CD4-positive, alpha-beta memory T cell (primary cell): ENCODE measurements at places on chromosomes 1 and 21. TPM values are rescaled to one million over a fixed set of nuclear protein-coding genes. Genes with fewer than 3 reads are reported as not detected.

OR10R2 gene
- total RNA-seq, result not detected

NBPF10 gene
- 2.1 TPM for total RNA-seq

GRCh38 chr1:204188959-204189639 is 7.2 kb downstream of the KISS1 start:
- H3K27me3 ChIP-seq, result peaks cover 11% of the 10 kb centered on the region
- DNase-seq, result no peak
- peaks cover 12% of the 10 kb centered on the region for H3K4me1 ChIP-seq
- no peak overlapping the region for H3K27ac ChIP-seq

DNA sequence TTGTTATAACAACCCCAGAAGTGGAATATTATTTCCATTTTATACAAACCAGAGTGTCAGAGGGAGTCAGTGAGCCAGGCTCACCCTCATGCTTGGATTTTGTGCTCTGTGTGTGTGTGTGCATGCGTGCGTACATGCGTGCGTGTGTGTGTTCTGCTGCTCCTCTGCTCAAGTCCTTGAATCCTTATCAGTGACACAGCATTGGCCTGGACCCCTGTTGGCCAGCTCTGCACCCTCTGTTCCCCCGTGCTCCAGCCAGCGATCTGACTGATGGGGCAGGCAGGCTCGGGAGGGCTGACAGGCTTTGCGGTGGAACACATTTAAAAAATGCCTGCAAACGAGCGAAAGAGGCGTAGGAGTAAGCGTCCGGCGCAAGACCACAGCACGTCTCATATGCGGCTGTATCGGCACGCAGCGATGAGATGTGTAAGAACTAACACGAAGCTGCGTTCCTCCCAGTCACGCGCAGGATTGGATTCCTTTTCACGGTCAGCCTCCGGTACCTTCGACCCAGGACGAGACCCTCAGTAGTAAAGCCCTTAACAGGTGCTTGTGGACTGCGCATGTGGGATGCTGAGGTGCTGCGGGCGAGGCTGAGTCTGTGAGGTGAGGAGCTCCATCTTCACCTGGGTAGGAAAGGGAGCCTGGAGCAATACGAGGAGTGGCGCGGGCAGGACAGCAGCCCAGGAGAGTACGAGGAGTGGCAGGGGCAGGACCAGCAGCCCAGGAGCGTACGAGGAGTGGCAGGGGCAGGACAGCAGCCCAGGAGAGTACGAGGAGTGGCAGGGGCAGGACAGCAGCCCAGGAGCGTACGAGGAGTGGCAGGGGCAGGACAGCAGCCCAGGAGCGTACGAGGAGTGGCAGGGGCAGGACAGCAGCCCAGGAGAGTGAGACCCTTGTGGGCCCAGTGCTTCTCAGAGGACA is 130.9 kb downstream of the GALNT2 start:
- H3K27ac ChIP-seq, result no peak overlapping the region
- H3K27me3 ChIP-seq, result no peaks in the 10 kb centered on the region
- H3K36me3 ChIP-seq, result peaks cover 2% of the 10 kb centered on the region
- no peak for DNase-seq
- no peaks in the 10 kb centered on the region for H3K4me1 ChIP-seq

GRCh38 chr1:111576547-111576946 is 43.0 kb upstream of the RAP1A start:
- no peak overlapping the region for H3K27ac ChIP-seq
- no peaks in the 10 kb centered on the region for H3K27me3 ChIP-seq
- H3K4me3 ChIP-seq, result no peak overlapping the region
- no peaks in the 10 kb centered on the region for H3K4me1 ChIP-seq
- no peak for DNase-seq

GRCh38 chr21:30227633-30228404 is 11.9 kb upstream of the CLDN8 start:
- no peak for DNase-seq
- no peaks in the 10 kb centered on the region for H3K27me3 ChIP-seq
- no peak overlapping the region for H3K4me3 ChIP-seq
- H3K27ac ChIP-seq, result no peak overlapping the region
- H3K4me1 ChIP-seq, result no peaks in the 10 kb centered on the region

DNA sequence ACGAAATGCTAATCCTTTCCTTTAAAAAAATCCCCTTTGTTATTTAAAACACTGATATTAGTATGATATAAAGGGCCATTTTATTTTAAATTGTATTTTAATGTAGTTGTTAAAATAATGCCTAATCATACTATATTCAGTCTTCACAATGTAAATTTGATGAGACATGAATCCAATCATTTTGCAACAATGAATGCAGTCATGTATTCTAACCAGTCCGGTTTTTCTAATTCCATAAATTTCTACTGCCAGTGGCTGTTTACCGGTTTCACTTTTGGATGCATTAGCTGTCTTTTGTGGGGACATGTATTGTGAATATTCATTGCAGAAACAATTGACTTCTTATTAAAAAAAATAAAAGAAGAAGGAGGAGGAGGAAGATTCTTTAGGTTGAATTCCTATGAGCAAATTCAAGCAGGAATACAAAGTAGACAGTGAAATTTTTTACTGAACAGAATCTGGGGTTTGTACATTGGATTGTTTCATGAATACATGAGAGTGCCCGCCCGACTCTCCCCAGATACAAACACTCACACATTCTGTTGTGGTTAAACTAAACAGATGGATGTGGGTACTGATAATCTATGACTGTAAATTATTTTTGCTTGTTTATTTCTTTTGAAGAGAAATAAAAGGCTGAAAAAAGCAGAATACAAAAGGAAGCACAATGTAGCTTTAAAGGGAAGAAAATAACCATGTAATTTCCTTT is 624.8 kb upstream of the PTBP2 start:
- no peaks in the 10 kb centered on the region for H3K4me1 ChIP-seq
- H3K27ac ChIP-seq, result no peak overlapping the region
- H3K36me3 ChIP-seq, result no peaks in the 10 kb centered on the region
- H3K4me3 ChIP-seq, result no peak overlapping the region

GRCh38 chr1:157111396-157112165 is 12.0 kb upstream of the ETV3L start:
- H3K4me3 ChIP-seq, result no peak overlapping the region
- no peaks in the 10 kb centered on the region for H3K36me3 ChIP-seq
- H3K27ac ChIP-seq, result no peak overlapping the region
- peaks cover 10% of the 10 kb centered on the region for H3K27me3 ChIP-seq
- DNase-seq, result no peak
